ENCODE measurements at places on chromosomes 11 and 22.
A peak's percentile ranks its signal among the peaks of the same experiment; 100 is the strongest.

- DNase-seq: peak; percentile 93
Measured at GRCh38 chr11:12287009-12287373, 90.4 kb upstream of the PARVA start.

GRCh38 chr22:17767233-17768065, 6.8 kb downstream of the BID start:
- DNase-seq: no peak

DNA sequence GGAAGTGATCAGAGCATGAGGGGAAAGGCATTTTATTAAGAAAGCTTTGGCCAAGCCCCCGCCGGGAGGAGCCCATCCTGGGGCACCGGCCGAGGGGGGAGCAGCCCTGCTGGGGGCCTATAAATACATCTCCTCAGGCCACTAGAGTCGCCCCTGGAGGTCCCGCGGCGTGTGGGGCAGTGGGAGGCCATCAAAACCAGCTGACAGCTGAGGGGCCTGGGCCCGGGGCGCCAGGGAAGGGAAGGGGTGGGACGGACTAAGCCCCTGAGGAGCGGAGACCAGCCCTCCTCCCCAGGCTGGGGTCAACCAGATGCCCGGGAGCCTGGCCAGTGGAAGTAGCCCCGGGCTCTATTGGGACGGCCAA, 13.1 kb downstream of the SCARF2 start:
- DNase-seq: no peak

DNA sequence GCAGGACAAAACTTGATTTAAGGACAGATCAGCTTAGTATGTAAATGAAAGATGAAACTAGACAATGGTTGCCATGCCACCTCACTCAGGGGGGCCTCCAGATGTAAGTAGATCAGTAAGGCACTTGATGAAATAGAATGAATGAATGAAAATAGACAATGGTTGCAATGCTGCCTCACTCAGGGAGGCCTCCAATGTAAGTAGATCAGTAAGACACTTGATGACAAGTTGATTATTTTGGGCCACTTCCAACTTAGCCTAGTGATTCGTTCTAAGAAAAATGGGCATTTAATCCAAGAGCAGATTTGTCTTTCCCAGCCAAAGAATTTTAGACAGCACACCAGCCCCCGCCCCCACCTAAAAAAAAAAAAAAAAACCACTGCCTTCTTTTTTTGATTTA, 19.2 kb upstream of the SLC5A12 start:
- DNase-seq: no peak

- peak; percentile 41 for DNase-seq
Measured at GRCh38 chr11:61392981-61393595, 701 bp downstream of the TMEM216 start.

GRCh38 chr11:7994581-7995278, 7.6 kb downstream of the EIF3F start:
- DNase-seq: no peak

DNA sequence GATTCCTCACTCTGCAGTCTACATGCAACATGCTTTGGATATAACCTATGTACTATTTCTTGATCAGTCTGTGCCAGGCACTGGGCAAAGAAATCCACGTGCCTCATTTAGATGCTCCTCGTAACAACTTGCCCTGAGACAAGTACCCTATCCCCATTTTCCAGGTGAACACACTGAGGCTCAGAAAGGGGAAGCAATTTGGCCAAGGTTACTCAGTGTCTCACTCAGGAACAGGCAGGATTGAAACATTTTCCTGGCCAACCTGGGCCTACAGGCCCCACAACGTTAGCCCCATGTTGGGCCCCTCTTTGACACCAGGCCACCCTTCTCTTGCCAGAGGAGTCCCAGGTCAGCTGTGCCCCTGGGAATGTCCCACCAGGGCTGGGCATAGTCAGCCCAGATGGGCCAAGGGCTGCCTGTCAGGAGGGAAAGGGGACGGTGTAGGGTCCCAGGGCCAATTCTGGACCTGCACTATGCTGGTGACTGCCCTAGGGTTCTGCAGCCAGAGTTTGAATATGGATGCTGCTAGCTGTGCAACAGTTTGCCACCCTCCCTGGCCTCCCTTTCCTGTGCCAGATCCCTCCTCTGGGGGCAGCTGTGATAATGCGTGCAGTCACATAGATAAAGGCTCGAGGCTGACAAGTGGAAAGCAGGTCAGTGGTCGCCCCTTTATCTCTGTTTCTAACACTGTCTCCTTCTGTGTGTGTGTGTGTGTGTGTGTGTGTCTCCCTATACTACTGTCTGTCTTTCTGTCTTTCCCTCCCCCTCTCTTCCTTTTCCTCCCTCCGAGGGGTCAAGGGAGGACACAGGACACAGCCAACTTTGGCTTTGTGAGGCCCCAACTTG, 10.4 kb upstream of the EMID1 start:
- no peak for DNase-seq

DNA sequence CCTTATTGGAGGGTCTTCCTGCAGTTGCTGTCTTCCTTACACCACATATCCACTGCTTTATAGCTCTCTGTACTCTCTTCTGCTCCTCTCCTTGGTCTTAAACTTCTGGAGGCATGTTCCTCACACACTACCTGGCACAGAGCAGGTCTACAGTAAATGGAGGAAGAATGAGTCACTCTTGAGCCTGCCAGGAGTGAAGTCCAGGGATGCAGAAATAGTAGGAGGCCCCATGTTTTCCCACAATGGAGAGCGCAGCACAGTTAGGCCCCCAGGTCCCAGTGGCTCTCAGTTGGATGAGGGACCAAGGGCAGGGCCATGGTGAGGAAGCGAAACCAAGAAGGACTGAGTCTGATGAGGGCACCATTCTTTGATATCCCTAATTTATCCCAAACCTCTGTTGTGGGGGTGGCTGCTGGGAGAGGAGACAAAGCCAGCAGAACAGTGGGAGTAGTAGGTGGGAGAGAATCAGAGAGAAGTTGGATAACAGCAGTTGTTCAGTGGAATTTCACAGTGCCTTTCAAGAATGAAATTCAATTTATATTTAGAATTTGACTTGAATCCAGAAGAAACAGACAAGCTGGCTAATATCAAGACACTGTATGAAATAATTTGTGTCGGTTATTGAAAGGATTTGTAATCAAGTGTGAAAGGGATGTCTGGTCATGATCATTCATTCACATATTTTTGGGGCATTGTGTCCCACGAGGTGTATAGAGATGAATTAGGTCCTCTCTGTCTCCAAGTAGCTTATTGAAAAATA, 187.8 kb downstream of the HIPK3 start:
- no peak for DNase-seq

- DNase-seq: no peak
Measured at GRCh38 chr11:126231725-126232459, 20.3 kb downstream of the FAM118B start.

DNA sequence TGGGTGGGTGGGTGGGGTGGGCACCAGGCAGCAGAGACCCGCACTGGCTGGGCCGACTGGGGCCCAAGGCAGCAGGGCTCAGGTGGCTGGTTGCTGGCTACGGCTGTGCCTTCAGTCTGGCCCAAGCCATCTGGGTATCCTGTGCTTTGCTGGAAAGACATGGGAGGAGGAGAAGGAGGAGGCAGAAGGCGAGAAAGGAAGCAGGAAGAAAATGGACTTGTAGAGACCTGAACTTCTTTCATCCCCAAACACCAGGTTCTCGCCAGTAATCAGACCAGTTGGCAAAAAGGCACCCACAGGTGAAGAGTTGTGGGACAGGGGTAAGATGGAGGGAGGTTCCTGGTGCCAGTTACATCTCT, 78.8 kb downstream of the IGLL1 start:
- DNase-seq: no peak

DNA sequence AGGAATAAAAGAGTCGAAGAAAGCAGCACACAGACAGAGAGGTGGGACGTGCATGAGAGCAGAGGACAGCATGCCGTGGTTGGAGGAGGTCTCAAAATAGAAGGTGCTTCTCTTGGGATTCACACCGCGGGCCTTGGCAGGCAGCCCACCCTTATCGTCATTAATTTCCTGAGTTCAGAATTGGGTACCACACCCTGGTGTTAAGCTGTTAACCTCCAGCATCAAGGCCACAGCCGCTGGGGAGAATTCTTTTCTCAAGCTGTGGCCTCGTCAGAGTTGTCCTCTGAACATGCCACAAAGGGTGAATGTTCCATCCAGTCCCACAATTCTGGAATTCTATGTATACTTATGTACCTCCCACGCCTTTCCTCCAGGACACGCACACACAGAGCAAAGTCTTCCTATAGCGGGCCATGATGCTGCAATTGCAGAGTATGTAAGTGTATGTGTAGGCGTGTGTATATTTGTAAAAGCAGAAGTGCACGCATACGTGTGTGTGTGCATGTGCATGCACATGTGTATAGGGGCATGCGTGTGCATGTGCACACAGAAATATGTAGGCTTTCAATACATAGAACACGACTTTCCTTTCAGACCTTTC, 39.0 kb downstream of the ADAMTS8 start:
- DNase-seq: peak; percentile 23

GRCh38 chr22:41243361-41243760, 2.6 kb upstream of the CHADL start:
- peak; percentile 44 for DNase-seq

GRCh38 chr22:22159384-22159783, 85.2 kb upstream of the VPREB1 start:
- no peak for DNase-seq

DNA sequence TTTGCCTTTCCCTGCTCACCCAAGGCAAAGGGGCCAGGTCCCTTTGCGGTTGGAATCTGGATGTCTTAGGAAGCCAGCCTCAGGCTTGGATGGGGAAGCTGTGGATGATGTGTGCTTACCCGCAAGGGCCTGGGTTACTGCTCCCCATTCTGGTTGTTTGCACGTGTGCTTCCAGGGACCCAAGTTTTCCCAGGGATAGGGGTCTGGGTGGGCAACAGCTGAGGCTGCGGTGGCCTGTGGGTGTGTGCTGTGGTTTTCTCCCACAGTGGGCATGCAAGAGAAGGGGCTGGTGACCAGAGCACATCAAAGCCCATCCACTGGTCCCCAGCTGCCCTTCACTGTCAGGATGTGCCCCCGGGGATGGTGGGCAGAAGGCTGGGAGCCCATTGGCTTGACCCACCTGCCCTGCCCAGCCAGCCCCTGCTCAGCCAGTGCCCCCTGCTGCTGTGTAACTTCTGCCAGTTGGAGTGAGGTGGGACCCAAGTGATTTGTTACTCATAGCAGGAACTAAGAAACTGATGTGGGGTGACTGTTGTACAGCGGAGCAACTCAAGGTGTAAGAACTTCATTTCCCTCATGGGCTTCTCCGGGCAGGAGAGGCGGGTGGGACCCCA, 3.3 kb downstream of the CAPN5 start:
- DNase-seq: no peak

DNA sequence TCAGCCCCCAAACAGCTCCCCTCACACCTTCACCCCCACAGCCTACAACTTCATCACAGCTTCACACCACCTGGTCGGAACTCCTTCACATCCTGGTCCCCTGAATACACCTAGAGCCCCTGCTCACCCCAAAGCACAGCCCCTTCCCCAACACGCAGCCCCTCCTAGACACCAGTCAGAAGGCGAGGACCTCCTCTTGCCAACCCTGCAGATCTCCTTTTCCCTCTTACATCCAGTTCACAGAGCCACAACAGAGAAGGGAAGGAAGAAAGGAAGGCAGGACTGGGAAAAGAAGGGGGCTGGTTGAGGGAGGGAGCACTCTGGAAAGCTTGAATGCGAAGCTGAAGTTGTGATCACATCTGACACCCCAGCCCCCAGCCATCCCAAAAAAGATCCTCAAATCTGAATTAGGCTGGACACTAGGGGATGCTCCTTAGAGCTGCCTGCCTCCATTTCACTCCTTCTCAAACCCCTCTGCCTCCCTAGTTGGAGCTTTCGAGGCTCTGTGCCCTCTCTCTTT, 629 bp downstream of the CCKBR start:
- DNase-seq: no peak

- DNase-seq: no peak
Measured at GRCh38 chr22:48098243-48098920, 1335.9 kb downstream of the TBC1D22A start.

DNA sequence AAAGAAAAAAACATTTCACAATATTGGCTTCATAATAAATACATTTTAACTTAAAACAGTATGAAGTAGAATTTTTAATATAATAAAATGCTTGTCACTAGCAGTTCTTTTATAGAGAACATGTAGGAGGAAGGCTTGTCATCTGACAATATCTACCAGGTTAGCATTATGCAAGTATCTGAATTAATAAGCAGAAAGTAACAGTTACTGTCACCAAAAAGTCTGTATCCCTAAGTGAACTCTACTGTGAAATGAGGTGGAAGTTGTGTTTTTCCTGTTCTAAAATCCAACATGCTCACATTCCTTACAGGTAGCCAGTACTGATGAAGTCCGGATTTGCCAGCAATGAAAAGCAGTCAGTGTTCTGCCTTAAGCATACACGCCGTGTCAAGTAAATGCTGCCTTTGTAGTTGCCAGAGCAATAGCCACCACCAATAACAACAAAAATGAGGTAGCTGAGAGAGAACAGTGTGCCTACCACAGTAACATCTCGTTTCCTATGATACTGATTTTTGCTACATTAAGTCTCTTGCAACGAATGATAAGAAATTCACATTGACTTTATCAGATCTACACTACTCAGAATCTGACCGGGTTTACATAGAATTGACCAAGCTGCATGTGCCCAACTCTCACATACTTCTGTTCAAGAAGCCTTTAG, 95.5 kb downstream of the SIK3 start:
- DNase-seq: no peak

DNA sequence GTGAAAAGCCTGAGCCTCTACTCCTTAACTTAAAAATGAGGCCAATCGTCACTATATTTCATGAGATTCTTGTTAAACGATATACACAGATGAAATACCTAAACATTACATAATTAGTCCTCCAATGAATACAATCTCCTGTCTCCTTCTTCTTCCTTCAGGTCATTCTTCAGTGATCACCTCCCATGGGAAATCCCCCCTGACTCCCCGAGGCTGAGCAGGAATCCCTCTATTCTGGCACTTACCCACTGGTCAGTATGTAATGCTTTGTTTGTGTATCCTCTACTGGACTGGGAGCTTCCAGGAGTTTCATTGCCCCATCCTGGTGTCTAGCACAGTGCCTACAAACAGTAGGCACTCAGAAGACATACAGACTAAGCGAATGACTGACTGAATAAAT, 52.3 kb downstream of the RAB38 start:
- no peak for DNase-seq

DNA sequence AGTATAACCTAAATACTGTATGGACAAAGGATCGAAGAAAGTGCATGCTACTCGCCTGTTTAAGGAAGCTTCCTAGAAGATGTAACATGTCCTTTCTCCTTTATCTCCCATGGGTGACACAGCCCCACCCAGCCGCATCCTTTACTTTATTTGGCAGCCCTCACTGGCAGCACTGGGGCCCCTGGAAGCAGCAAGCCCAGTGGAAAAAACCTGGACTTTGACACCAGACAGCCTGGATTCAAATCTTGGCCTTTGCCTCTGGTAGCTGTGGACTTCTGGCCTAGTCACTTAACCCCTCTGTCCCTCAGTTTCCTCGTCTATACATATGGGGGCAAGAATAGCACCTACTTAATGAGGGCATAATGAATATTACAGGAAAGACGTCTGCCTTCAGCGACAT, 67.1 kb downstream of the MYEOV start:
- DNase-seq: peak; percentile 42

- DNase-seq: no peak
Measured at GRCh38 chr11:8814923-8815240, 96.1 kb upstream of the AKIP1 start.

All from SJSA1 (cell line).